Upper lobe of left lung (tissue), 6 donors: ENCODE measurements at places on chromosomes 3 and 15. TPM values are rescaled to one million over a fixed set of nuclear protein-coding genes. Genes with fewer than 3 reads are reported as not detected.

DNA sequence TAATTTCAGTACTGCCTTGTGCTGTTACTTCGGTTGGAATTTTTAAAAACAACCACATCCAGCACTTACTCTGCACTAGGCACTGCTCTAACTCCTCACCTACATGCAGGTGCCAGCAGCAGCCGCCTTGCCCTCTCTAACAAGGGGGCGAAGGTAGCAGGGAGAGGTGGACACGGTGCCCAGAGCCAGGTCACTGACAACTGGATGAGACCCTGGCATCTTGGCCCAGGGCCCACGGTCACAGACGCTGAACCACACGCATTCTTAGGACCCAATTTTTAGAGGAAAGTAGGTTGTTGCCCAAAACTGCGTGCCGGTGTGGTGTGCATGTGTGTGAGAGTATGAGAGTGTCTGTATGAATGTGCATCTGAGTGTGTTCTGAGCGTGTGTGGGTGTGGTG lies 63.4 kb upstream of the GATA2 start:
- H3K27me3 ChIP-seq: no peaks in the 10 kb centered on the region
- H3K4me1 ChIP-seq: peaks cover 34% of the 10 kb centered on the region
- DNase-seq: no peak
- H3K4me3 ChIP-seq: no peak overlapping the region
- no peaks in the 10 kb centered on the region for H3K36me3 ChIP-seq

DNA sequence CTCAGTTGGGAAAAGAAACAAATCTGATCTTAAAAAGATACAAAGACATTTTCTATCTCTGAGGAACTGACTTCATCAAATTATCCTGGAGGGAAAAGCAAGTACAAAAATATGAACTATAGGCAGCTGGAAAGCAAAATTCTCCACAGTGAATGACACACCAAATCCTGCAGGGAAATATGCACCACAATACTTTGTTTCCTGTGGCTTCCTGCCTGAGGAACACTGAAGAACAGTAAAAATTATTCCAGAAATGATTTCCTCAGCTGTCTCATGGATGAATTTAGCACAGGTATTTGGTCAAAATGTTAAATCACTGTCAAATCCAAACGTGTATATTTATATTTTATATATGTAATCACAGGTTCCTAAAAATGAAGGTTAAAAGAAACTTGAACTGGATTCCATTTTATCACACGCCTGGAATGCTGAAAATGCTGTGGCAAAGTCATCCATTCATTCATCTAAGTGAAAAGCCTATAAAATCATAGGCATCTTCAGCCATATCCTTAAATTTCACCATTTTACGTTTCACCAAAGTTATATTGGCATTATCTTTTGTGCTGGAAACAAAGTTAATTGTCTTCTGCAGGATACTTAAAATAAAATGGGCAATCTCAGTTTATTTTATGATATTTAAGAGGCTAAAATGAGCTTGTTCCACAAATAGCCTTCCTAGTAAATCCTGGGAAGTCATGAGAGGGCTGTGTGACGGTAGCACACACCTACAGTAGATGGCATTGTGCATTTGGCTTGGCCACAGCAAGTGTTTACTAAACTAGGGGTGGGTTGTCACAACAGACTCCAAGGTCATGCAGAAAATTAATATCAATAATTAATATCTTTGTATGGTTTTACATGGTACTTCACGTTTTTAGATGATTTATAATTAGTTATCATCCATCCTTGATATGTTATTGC lies 19.3 kb upstream of the TSC22D2 start:
- no peak overlapping the region for H3K4me3 ChIP-seq
- no peak for DNase-seq
- no peaks in the 10 kb centered on the region for H3K27me3 ChIP-seq

DNA sequence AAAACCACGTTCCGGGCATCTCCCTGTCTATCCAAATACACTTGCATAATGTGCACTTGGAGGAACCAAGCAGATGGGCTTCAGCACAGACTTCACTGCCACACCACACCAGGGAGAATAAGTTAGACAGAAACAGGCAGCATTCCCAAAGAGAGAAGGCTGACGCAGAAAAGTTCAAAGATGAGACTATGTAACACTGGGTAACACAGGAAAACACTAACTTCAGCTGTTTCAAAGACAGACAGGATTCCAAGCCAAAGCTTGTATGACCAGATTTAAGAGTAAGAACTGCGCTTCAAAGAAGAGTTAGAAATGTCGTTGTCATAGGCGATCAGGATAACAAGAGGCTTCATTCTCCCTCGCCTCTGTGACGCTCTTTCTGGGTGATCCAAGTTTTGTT lies 19.9 kb downstream of the SLC51A start:
- no peaks in the 10 kb centered on the region for H3K4me1 ChIP-seq
- DNase-seq: no peak
- H3K27me3 ChIP-seq: no peaks in the 10 kb centered on the region
- no peak overlapping the region for H3K4me3 ChIP-seq

GRCh38 chr3:186930641-186931531 lies 560 bp downstream of the ST6GAL1 start:
- peak overlapping the region; percentile 84 for H3K27ac ChIP-seq
- H3K27me3 ChIP-seq: no peaks in the 10 kb centered on the region

DNA sequence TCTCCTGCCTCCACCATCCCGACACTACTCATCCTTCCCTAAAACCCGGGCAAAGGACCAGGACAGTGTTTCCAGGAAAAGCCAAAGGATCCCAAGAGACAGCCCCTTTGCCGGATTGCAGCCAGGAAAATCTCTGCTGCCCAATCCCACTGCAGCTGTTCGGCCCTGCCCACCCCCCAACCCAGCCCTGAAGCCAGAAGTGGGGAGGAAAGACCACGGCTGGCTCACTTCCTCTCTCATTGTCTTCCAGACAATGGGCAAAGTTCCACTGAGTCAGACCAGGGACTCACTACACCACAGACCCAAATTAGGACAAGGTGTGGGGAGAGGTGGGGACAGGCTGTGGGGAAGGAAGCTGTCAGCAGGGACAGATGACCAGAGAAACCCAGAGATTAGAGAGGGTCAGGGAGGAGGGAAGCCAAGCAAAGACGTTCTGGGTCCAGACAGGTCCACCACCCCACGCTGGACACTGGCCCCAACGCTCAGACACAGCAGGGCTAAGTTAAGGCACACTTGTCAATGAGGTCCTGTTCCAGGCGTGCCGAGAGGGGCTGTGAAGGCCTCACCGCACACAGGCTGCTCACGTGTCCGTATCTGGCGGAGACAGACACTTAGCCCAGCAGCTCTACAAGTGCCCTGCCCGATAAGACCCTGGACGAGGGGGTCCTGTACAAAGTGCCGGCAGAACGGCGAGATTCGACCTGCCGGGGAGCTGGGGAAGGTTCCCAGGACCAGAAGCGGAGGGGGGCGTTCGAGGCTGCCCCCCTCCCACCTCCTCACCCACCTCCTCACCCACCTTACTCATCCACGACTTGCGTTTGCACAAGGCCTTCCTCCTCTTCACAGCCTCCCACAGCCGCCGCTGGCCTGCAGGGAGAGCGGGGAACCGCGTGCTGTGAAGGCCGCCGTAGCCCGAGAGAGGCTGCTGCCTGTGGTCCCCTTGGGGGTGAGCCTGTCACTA lies 21.9 kb downstream of the TNK2 start:
- no peaks in the 10 kb centered on the region for H3K36me3 ChIP-seq
- no peak for DNase-seq
- H3K27ac ChIP-seq: peak overlapping the region; percentile 74
- no peaks in the 10 kb centered on the region for H3K27me3 ChIP-seq
- peaks cover 23% of the 10 kb centered on the region for H3K4me1 ChIP-seq

GRCh38 chr3:120331076-120331475 lies 18.1 kb downstream of the LRRC58 start:
- H3K27ac ChIP-seq: no peak overlapping the region
- H3K4me3 ChIP-seq: no peak overlapping the region
- no peak for DNase-seq
- H3K4me1 ChIP-seq: no peaks in the 10 kb centered on the region
- peaks cover 69% of the 10 kb centered on the region for H3K36me3 ChIP-seq

The PRR20G gene
- not detected for total RNA-seq

The ATP13A5 gene
- 2.9 TPM for total RNA-seq

The SMAD6 gene
- total RNA-seq: 112 TPM

The SLC38A3 gene
- total RNA-seq: not detected

The CALML4 gene
- total RNA-seq: 6.1 TPM
